CD4-positive, CD25-positive, alpha-beta regulatory T cell (primary cell): ENCODE measurements at places on chromosomes 5 and 9. TPM values are rescaled to one million over a fixed set of nuclear protein-coding genes. Genes with fewer than 3 reads are reported as not detected.

DNA sequence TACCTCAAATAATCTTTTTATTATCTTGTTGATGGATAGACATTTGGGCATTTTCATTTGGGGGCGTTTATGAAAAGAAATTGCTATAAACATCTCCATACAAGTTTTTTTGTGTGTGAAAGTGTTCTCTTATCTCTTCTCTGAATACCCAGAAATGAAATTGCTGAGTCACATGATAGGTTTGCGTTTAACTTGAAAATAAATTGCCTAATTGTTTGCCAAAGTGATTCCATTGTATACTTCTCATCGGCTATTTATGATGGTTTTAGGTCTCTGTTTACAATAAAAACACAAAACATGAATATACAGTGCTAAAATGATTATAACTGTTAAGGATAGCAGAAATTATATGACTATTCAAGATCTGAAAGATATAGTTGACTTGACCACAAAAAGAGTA is 361.7 kb downstream of the TAF11L14 start:
- H3K4me3 ChIP-seq, result no peak overlapping the region
- H3K4me1 ChIP-seq, result no peaks in the 10 kb centered on the region
- no peak for DNase-seq
- H3K27me3 ChIP-seq, result no peaks in the 10 kb centered on the region
- no peaks in the 10 kb centered on the region for H3K36me3 ChIP-seq

PCDHB16 gene
- polyA plus RNA-seq, result not detected

GRCh38 chr9:116154334-116154975 is 864 bp downstream of the PAPPA start:
- H3K36me3 ChIP-seq, result no peaks in the 10 kb centered on the region
- no peak overlapping the region for H3K4me3 ChIP-seq
- no peaks in the 10 kb centered on the region for H3K4me1 ChIP-seq
- H3K27ac ChIP-seq, result no peak overlapping the region

NR5A1 gene
- polyA plus RNA-seq, result not detected

IFNK gene
- polyA plus RNA-seq, result not detected

DNA sequence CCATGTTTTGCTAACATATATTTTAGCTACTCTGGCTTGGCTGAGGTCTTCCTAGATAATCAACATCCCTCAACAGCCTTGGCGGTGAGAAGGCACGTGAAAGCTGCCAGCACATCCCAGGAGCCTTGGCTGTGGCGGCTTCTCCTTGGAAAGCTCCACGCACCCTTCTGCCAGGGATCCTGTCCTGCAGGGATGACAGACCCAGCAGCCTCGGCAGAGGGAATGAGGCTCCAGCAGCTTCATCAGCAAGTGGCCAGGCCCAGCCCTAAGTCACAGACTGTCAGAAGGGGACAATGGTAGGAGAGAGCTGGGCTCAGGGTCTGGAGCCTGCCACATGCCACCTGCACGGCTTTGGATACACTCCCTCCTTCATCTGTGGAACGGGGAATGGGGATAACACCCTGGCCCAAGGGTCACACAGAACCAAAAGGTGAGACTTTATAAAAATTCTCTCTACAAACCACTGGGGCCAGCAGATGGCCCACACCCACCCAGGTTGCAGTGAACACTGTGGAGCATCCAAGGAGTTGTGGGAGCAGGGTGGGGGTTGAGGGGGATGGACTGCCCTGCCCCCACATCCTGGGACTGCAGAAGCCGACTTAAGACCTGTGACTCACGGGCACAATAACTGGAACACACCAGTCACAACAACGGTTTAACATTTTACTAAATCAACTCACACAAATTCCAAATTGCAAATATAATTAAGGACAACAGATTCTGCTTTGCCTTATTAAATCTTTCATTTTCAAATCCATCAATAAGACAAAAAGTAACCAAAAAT is 65.1 kb downstream of the MACROH2A1 start:
- no peaks in the 10 kb centered on the region for H3K27me3 ChIP-seq
- H3K27ac ChIP-seq, result no peak overlapping the region
- no peak for DNase-seq
- H3K4me3 ChIP-seq, result no peak overlapping the region
- no peaks in the 10 kb centered on the region for H3K4me1 ChIP-seq

GRCh38 chr5:13350767-13351166 is 593.7 kb downstream of the DNAH5 start:
- H3K36me3 ChIP-seq, result no peaks in the 10 kb centered on the region
- H3K4me1 ChIP-seq, result no peaks in the 10 kb centered on the region
- no peak overlapping the region for H3K27ac ChIP-seq
- H3K27me3 ChIP-seq, result no peaks in the 10 kb centered on the region
- H3K4me3 ChIP-seq, result no peak overlapping the region
- no peak for DNase-seq

IL5 gene
- not detected for polyA plus RNA-seq

TRPM6 gene
- not detected for polyA plus RNA-seq

LCP2 gene
- 187 TPM for polyA plus RNA-seq

DNA sequence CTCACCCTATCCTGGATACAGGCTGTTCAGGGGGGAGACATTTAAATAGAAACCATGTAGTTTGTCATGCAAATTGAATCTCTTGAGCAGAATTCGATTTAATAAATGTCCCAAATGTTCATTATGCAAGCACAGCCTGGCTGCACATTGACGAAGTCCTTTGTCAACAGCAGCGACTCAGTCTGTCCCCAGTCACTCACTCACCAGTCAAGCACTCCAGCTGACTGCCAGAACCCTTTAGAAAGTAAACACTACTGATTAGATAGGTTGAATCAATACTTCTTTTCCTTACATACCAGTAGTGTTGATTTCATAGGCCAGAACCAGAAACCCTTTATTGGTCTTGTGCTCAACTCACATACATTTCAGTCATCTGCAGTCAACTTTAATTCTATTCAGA is 27.5 kb downstream of the CDH6 start:
- no peaks in the 10 kb centered on the region for H3K4me1 ChIP-seq
- H3K4me3 ChIP-seq, result no peak overlapping the region
- no peak for DNase-seq
- H3K27me3 ChIP-seq, result no peaks in the 10 kb centered on the region
- no peaks in the 10 kb centered on the region for H3K36me3 ChIP-seq

PCDHA1 gene
- not detected for polyA plus RNA-seq

DNA sequence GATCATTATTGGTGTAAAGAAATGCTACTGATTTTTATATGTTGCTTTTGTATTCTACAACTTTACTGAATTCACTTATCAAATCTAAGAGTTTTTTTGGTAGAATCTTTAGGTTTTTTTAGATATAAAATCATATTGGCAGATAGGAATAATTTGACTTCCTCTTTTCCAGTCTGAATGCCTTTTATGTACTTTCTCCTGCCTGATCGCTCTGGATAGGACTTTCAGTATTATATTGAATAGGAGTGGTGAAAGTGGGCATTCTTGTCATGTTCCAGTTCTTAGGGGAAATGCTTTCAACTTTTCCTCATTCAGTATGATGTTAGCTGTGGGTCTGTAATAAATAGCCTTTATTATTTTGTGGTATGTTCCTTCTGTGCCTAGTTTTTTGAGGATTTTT is 8.3 kb downstream of the AHRR start:
- H3K27me3 ChIP-seq, result no peaks in the 10 kb centered on the region
- no peaks in the 10 kb centered on the region for H3K36me3 ChIP-seq
- no peak overlapping the region for H3K4me3 ChIP-seq
- H3K27ac ChIP-seq, result no peak overlapping the region
- H3K4me1 ChIP-seq, result peaks cover 13% of the 10 kb centered on the region

GRCh38 chr5:116848954-116849581 is 274.4 kb upstream of the SEMA6A start:
- H3K36me3 ChIP-seq, result no peaks in the 10 kb centered on the region
- H3K4me1 ChIP-seq, result no peaks in the 10 kb centered on the region
- H3K27ac ChIP-seq, result no peak overlapping the region
- DNase-seq, result no peak
- no peak overlapping the region for H3K4me3 ChIP-seq

DNA sequence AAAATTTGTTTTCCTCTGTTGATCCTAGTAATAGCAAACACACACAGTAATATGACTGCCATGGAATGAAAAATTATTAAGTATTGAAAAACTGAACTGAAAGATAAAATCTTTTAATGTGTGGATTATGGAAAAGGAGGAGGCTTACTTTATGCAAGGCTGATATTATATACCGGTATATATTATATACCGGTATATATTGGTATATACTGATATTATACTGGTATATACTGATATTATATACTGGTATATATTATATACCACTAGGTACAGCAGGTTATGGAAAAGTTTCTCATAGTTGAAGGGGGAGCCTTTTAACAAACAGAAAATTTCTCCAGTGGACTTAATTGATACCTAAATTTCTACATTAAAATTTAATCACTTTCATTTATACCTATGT is 181.4 kb downstream of the SH3GL2 start:
- no peak for DNase-seq
- no peaks in the 10 kb centered on the region for H3K4me1 ChIP-seq

- H3K4me1 ChIP-seq, result no peaks in the 10 kb centered on the region
- DNase-seq, result no peak
- H3K4me3 ChIP-seq, result no peak overlapping the region
- H3K27ac ChIP-seq, result no peak overlapping the region
- H3K27me3 ChIP-seq, result no peaks in the 10 kb centered on the region
Measured at GRCh38 chr9:74025402-74025925, 471.7 kb upstream of the RORB start.

DNA sequence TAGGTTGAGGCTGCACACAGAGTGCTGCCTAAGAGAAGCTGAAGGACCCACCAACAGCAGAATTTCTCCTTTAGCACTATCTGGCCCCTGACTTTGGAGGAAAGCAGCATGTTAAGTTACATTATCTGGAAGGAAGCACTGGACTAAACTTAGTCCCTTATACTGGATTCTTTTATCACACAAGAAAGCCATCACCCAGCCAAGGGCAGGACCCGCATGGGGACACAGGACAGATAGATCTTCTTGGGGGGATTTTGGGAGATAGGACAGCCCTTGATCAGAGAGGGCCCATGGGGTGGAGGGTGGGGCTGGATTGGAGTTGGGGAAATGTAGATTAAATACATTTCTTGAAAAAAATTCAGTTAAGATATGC is 14.4 kb downstream of the ANKRD33B start:
- no peak overlapping the region for H3K27ac ChIP-seq
- H3K4me3 ChIP-seq, result no peak overlapping the region
- DNase-seq, result no peak
- no peaks in the 10 kb centered on the region for H3K36me3 ChIP-seq

DNA sequence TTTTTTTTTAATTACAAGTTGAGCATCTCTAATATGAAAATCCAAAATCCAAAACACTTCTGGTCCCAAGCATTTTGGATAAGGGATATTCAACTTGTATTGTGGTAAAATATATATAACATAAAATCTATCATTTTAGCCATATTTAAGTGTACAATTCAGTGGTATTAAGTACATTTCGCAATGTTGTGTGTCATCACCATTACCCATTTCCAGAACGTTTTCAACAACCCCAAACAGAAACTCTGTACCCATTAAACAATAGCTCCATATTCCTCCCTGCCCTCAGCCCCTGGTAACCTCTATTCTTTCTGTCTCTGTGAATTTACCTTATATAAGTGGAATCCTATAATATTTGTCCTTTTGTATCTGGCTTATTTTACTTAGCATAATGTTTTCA is 24.9 kb downstream of the TICAM2 start:
- no peak overlapping the region for H3K4me3 ChIP-seq
- DNase-seq, result no peak
- H3K4me1 ChIP-seq, result no peaks in the 10 kb centered on the region
- no peak overlapping the region for H3K27ac ChIP-seq

CARD6 gene
- 5.8 TPM for polyA plus RNA-seq

SGCD gene
- polyA plus RNA-seq, result not detected

SPATA31E1 gene
- polyA plus RNA-seq, result not detected

DNA sequence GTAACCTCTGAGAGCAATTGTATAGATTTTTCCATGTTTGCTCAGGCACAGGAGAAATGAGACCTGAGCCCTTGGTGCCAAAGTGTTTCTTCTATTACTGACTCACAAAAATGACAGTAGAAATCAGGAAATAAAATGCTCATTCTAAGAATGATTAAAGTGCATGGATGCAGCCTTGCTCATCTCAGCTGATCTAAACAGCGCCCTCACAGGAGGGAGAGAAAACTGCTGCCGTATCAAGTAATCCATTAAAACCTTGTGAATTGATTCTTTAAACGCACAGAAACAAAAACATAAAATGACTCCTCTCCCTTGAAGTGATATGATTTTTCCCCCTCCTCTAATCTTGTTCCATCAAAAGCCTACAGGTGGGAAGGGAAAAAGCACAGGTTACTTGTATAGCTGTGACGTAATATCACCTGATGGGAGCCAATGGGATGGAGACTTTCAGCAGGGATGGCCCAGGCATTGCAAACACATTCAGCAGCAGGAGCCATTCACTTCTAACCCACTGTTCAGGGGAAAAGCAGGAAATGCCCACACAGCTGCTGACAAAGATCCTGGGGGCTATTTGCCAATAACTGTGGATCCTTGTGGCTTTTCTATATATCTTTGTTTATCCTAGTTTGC is 76.7 kb downstream of the PLCXD3 start:
- DNase-seq, result no peak
- H3K27me3 ChIP-seq, result no peaks in the 10 kb centered on the region
- H3K36me3 ChIP-seq, result no peaks in the 10 kb centered on the region
- H3K4me3 ChIP-seq, result no peak overlapping the region
- no peak overlapping the region for H3K27ac ChIP-seq

GRCh38 chr5:138148811-138149210 is 9.6 kb upstream of the NME5 start:
- H3K4me3 ChIP-seq, result no peak overlapping the region
- no peaks in the 10 kb centered on the region for H3K4me1 ChIP-seq
- no peak for DNase-seq
- H3K27ac ChIP-seq, result no peak overlapping the region
- no peaks in the 10 kb centered on the region for H3K36me3 ChIP-seq
- H3K27me3 ChIP-seq, result no peaks in the 10 kb centered on the region

GFRA3 gene
- polyA plus RNA-seq, result not detected

DNA sequence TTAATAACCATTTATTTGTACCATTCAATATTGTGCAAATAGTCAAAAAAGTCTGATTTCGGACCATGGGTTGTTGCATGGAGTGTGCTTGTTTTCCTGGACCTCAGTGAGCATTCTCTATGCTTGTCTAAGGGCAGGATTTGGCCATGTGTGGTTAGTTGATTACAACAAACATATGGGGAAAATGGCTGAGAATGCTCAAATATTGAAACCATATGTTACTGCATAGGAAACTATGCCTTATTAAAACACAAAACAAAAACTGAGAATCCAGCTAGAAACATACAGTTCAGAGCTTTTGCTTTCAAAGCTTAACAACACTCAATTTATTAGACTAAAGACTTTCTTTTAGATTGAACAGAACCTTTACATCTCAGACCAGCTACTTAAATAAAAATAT is 928.3 kb downstream of the NR2F1-AS1 start:
- no peak for DNase-seq
- no peak overlapping the region for H3K4me3 ChIP-seq
- H3K36me3 ChIP-seq, result no peaks in the 10 kb centered on the region
- H3K4me1 ChIP-seq, result no peaks in the 10 kb centered on the region

RAD23B gene
- polyA plus RNA-seq, result 12.3 TPM
